ENCODE measurements at places on chromosomes 7 and 10. TPM values are rescaled to one million over a fixed set of nuclear protein-coding genes. Genes with fewer than 3 reads are reported as not detected.

- no peaks in the 10 kb centered on the region for H3K4me1 ChIP-seq
- H3K27me3 ChIP-seq = no peaks in the 10 kb centered on the region
- no peak overlapping the region for H3K27ac ChIP-seq
- peaks cover 15% of the 10 kb centered on the region for H3K36me3 ChIP-seq
- no peak for DNase-seq
These were observed 57.2 kb upstream of the STRIP2 start for GRCh38 chr7:129376778-129377700.

DNA sequence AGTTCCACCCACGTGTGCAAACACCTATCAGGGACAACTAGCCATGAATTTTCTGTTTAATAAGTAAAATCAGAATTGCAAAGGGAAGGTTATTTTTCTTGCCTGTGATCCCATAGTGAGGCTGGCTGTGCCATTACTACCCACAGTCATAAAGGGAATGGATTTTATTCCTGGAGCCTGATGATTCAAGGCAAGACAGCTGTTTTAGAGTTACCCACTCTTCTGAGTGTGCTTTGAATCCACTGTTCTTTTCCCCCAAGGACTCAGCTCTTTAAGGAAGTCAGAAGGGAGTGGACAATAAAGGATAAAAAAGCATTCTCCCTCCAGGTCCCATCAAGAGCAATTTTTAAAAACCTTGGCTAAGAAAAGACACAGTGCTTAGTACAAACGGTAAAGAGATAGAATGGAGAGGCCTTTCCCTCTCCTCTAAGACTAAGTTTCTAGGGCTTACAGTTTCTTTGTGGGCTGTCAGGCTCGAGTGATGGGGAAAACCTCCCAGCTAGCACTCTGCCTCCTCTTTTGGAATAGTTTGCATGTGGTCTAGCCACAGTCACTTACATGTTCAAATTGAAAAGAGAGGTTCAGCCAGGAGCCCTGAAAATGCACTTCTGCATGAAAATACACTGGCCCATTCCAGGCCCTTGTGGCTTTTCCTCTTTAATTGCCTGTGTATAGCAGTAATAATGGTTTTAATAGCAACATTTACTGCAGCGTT, 5.1 kb upstream of the LRRC4 start:
- no peak overlapping the region for H3K4me3 ChIP-seq
- no peaks in the 10 kb centered on the region for H3K36me3 ChIP-seq
- DNase-seq = no peak
- peaks cover 28% of the 10 kb centered on the region for H3K4me1 ChIP-seq

- DNase-seq = no peak
- no peaks in the 10 kb centered on the region for H3K27me3 ChIP-seq
These were observed 271.2 kb downstream of the MAGI2 start for GRCh38 chr7:79182283-79182682.

- DNase-seq = no peak
- H3K4me3 ChIP-seq = no peak overlapping the region
- no peaks in the 10 kb centered on the region for H3K4me1 ChIP-seq
- H3K36me3 ChIP-seq = no peaks in the 10 kb centered on the region
- peaks cover 5% of the 10 kb centered on the region for H3K27me3 ChIP-seq
These were observed 6.1 kb downstream of the MMRN2 start for GRCh38 chr10:86951184-86951761.

DNA sequence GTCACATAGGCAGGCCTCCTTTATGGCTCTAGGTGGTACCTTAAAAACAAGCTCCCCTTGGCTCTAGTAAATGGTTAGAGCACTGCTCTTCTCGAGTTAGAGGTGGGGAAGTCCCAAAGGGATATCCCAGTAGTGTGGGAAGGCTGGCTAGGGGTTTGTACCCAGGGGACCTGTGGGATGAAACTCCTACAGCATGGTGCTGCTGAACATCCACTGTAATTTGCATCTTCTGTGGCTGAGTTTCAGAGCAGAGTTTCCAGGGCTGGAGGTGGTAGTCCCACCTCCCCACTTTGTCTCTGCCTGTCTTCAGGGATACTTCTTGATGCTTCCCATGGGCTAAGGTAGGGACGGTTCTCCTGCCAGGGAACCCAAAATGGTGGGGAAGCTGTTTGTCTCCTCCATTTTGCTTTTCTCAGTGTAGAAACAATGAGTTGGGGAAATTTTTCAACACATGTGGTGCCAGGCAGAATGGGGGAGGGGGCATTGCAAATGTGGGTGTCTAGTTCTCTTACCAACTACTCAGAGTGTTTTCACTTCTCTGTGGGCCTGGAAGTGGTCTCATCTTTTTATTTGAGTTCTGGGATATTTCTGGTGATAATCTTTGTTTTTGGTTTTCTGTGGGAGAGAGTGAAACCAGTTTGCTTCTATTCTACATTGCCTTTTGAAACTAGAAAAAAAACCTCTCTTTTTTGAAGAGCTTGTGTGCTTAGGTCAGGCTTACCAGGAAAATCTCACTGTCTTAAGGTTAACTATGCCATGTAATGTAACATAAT, 36.3 kb downstream of the SCART1 start:
- no peaks in the 10 kb centered on the region for H3K4me1 ChIP-seq
- H3K27ac ChIP-seq = no peak overlapping the region
- peaks cover 8% of the 10 kb centered on the region for H3K36me3 ChIP-seq
- H3K27me3 ChIP-seq = peaks cover 4% of the 10 kb centered on the region

GRCh38 chr7:158060216-158060615, 527.4 kb downstream of the PTPRN2 start:
- H3K4me3 ChIP-seq = no peak overlapping the region
- no peaks in the 10 kb centered on the region for H3K4me1 ChIP-seq
- H3K36me3 ChIP-seq = no peaks in the 10 kb centered on the region
- H3K27ac ChIP-seq = no peak overlapping the region
- H3K27me3 ChIP-seq = no peaks in the 10 kb centered on the region

DNA sequence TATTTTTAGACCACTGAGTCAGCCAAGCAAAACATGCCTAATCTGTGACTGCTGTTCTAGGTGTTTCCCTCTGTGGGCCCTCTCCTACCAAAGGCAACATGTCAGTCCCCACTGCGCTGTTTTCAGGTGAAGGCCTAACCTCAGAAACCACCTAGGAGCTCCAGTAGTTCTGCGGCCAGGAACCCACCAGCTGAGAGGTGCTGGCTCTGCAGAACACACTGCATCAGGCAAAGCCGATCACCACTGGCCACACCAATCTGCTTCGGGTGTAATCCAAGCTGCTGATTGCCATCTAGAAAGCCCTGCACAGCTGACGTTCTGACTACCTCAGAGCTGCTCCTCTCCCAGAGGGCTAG, 14.9 kb downstream of the CAMK2G start:
- peaks cover 47% of the 10 kb centered on the region for H3K36me3 ChIP-seq
- no peaks in the 10 kb centered on the region for H3K27me3 ChIP-seq
- H3K27ac ChIP-seq = no peak overlapping the region
- H3K4me3 ChIP-seq = no peak overlapping the region
- DNase-seq = no peak

DNA sequence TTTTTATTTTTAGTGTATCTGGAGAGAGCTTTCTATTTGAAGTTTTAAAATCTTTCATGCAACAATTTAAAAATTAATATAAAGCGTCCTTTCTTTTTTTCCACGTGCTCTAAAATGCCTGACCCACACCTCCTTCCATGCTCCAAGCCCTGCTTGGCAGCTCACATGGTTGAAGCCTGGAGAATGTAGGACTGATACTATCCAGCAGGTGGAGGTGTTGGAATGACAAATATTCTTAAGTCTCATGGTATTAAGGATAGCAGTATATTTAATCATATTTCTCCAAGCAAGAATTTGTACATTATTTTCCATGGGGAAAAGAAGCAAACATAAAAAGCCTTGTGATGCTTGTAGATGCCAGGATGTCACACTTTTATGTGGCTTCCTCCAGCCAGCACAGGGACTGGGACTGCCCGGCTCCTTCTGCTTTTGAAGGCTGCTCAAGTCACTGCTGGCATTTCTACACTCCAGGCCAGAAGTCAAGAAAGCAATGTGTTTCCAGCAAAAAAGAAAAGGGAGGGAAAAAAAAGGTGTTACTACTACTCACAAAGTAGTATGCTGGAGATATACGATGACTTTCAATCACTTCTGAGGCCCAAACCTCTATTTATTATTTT, 49.7 kb downstream of the BZW2 start:
- H3K36me3 ChIP-seq = peaks cover 86% of the 10 kb centered on the region
- DNase-seq = no peak
- H3K27ac ChIP-seq = no peak overlapping the region
- H3K27me3 ChIP-seq = no peaks in the 10 kb centered on the region
- no peak overlapping the region for H3K4me3 ChIP-seq

The FAM13C gene
- not detected for total RNA-seq

The IFT22 gene
- 10.7 TPM for total RNA-seq

All from activated B cell treated with CpG ODN at 0.5 μM for 24 hours (primary cell).